ENCODE measurements at places on chromosomes 6 and 20.

DNA sequence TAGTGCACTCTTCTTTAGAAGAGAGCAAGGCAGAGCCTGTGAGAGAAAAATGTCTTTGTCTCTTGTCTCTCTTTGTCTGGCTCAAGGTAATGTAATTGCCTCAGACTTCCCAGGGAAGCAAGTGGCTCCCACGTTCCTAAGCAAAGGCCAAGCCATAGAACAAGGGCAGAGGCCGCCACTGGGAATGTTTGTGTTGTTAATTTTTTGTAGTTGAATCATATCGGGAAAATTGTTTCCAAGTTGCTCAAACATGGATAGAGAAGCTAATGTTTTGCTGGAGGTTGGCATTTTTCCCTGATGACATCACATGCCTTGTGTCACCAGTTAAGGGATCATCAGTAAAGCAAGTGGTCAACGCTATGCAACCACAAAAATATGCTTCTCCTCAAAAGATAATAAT lies 211.5 kb upstream of the FOXA2 start:
- DNase-seq = peak; percentile 85

GRCh38 chr6:81752921-81753710 lies 635 bp upstream of the TENT5A start:
- peak; percentile 90 for DNase-seq

- peak; percentile 6 for DNase-seq
These were observed 240.9 kb upstream of the RNF217 start for GRCh38 chr6:124721331-124721730.

DNA sequence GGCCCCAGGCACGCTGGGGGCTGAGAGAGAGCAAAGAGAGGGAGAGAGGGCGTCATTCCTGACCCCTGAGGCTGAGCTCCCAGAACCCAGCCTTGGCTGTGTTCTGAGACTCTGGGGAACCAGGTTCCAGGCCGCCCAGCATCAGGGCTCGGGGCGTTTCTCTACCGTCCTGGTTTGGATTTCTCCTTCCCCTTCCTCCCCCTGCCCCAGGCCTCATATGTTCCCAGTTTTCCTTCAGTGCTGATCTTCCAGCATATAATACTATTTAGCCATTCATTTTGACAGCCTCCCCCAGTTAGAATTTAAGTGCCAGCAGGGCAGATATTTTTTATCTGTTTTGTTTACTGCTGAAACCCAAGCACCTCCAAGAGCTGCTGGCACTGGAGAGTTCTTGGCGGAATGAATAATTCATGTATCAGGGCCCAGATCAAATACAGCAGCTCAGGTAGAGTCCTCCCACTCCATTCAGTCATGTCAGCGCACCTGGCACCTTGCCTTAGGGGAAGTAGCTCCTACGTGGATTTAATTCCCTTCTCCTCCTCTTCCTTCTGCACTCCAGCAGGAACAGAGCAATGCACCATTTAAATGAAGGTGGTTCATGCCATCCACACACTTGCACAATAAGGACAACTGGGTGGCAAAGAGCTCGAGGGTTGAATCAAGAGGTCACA lies 23.4 kb upstream of the FRMD1 start:
- no peak for DNase-seq

- no peak for DNase-seq
These were observed 8.0 kb upstream of the UBE2J1 start for GRCh38 chr6:89360415-89360999.

DNA sequence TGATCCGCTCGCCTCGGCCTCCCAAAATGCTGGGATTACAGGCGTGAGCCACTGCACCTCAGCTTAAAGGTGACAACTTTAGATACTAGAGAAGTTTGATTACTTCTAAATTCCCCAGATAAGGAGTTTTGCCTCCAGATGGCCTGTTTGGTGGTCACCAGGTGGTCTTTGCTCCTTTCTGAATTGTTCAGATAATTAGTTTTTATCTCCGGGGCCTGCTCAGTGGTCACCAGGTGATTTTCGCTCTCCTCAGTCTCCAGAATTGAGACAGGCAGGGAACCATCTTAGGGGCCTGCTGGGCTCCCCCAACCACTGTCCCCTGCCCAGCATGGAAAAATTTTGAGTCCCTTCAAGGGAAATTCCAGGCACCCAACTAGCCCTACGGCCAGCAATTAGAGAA lies 62.6 kb downstream of the GPR6 start:
- no peak for DNase-seq

DNA sequence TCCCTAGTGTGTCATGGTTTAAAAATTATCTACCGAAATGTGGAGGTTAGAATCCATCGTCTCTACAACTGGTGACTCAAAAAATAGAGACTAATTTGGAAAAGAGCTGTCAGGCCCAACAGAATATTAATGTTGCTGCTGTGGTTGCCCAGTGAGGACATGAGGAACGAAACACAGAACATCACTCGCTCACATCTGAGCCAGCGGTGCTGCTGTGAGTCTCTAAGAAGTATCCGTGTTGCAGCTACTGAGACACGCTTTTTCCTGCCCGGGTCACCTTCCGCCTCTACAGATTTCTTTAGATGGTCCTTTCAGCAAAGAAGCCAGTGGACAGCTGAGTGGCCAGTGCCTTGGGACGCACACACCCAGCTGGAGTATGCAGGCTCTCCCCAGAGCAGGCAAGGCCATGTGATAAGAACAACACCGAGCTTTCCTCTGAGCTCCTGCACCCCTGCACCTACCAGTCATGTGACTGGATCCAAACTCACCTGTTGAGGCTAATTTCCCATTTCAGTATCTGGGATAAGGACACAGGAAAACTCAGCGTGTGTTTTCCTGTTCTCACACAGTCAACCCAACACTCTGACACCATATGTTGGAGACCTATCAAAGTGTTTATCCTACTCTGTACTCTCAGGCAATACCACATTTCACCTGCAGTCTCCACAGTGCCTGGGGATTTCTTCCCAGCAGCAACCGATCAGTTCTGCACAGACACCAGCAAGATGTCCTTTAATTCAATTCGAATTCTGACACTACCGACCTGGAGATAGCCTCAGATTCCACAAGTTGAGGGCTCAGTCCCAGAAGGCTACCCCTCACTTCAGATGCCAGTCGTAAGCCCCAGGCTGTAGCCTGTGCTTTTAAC lies 119.0 kb upstream of the RPS6KA2 start:
- no peak for DNase-seq

Measured in hindlimb muscle (tissue), 1 donor.